NCI-H1417 (cell line): ENCODE measurements at places on chromosomes 1 and 21.

DNA sequence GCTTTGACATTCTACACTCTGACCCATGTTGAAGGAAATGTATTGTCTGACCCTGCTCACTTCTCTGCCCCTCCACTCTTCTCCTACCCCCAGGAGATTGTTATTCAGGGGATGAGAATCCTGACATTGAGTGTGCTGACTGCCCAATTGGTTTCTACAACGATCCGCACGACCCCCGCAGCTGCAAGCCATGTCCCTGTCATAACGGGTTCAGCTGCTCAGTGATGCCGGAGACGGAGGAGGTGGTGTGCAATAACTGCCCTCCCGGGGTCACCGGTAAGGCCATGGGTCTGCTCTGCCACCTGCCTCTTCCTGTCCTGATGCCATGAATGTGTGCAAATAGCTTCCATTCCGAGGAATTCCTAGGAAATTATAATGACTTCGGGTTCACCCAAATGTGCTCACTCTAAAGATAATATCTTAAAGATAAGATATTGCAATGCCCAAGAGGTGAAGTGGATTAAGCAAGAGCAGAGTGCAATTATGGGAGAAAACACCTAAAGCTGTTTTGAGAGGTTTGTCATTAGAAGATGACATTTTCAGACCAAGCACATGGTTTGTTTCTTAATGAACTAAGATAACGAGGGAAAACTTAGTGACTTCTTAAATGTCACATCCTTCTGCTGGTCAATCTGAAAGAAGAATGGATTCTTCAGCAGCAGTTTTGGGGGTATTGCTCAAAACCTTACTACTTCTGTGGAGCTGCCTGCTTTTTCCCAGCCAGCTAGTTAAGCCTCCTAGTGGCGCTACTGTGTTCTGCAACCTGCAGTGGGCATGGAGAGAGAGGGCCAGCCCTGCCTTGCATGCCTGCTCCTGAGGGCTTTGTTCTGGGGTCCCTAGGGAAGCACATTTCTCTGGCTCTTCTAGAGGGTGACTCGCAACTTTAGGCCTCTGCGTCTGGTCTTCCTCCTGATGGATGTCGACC, 41.6 kb downstream of the LAMC2 start:
- DNase-seq, result peak; percentile 11

DNA sequence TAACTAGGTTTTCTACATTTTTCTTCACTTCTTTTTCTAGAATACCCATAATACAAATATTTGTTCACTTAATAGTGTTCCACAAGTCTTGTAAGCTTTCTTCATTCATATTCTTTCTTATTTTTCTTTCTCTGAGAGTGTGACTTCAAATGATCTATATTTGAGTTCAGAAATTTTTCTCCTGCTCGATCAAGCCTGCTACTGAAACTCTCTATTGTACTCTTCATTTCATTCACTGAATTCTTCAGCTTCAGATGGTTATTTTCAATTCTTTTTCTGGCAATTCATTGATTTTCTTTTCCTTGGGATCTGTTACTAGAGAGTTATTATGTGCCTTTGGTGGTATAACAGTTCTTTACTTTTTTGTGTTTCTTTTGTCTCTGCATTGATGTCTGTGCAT, 82.5 kb upstream of the CAMK1G start:
- DNase-seq, result no peak

DNA sequence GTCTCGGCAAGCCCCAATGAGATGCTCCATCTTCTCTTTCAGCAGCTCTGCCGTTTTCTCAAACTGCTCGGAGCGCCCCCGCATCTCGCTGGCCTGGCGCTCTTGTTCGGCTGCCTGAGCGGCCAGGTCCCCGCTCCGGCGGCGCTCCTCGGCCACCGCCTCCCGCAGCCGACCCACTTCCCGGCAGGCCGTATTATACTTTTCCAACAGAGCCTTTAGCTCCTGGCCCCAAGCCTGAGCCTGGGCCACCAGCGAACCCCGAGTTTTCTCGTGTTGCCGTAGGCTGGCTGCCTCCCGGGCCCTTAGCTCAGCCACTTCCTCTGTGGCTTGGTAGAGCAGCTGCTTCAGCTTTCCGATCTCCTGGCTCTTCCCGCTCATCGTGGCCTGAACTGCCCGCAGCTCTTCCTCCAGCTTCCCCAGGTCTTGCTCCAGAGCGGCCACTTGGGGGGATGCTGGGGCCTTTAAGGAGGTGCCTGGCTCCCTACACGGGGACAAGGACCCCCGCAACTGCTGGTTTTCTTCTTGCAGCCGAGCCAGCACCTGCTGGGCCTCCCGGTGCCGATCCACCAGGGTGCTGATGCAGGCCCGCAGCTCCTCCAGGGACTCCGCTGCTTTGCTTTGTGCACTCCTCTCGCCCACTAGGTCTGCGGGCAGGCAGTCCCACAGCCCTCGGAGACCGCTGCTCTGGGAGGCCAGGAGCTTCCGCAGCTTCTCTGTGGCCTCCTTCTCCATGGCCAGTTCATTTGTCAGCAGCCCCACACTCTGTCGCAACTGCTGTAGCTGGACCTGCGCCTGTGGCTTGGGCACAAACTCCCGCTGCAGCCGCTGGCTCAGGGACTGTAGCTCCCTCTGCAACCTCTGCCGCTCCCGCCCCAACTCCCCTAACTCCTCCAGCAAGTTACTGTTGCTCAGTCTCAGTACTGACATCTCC, 13.4 kb upstream of the PIAS3 start:
- DNase-seq, result no peak

- DNase-seq, result peak; percentile 47
These were observed 1.4 kb downstream of the EIF4G3 start for GRCh38 chr1:21175324-21175669.

- no peak for DNase-seq
These were observed 767.1 kb upstream of the PRMT6 start for GRCh38 chr1:106289265-106289928.

- no peak for DNase-seq
These were observed 365.6 kb downstream of the RPS6KC1 start for GRCh38 chr1:213416461-213417224.

DNA sequence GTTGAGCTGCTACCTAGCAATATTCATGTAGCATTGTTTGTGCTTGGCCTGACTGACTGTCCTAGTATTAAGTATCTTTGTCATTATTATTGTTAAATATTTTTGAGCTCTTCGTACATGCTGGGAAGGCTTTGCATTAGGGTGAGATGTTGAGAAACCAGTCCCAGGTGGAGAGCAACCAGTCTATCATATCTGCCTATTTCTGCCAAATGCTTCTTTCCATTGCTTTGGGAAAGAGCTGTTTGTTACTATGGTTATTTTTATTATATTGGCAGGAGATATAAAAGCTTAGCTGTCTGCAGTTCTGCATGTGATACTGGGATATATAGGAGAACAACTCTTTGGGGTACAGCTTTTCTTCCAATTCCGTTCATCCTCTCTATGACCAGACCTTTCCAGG, 85.1 kb downstream of the CLDN17 start:
- DNase-seq, result no peak
